Cardiac fibroblast (primary cell): ENCODE measurements at places on chromosomes 4 and X.

DNA sequence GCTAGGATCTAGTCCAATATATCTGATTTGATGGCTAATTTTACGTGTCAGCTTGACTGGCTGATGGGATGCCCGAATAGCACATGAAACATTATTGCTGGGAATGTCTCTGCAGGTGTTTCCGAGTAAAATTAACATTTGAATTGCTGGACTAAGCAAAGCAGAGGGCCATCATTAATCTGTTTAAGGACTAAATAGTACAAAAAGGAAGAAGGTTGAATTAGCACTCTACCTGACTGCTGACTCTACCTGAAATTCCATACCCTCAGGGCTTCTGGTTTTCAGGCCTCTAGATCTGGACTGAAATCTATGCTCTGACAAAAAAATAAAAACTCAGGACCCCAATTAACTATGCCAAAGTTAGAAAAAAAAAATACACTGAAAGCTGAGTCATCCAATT is 1021.9 kb downstream of the FAM133A start:
- DNase-seq, result no peak

DNA sequence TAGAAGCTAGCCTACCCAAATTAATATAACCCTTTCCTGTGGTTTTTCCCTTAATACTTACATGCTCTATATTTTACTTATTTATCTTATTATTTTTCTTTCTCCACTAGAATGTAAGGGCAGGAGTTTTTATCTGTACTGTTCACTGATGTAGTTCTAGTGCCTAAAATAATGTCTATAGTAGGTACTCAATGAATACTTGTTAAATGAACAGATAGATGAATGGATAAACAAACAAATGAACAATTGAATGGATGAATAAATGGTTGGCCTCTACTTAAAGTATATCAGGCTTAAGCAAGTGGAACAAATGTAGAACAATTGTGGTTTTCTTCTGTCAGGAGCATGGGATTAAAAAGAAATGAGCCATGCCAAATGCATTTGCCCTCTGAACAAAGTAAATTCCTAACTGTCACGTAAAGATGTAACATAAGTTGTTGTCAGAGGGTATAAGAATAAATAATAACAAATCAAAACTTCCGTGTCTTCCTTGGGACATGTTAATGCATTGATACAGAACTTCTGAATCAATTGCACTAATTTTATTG is 54.1 kb downstream of the SYTL5 start:
- DNase-seq, result no peak

GRCh38 chrX:39730662-39731329 is 367.0 kb downstream of the BCOR start:
- DNase-seq, result peak; percentile 84

DNA sequence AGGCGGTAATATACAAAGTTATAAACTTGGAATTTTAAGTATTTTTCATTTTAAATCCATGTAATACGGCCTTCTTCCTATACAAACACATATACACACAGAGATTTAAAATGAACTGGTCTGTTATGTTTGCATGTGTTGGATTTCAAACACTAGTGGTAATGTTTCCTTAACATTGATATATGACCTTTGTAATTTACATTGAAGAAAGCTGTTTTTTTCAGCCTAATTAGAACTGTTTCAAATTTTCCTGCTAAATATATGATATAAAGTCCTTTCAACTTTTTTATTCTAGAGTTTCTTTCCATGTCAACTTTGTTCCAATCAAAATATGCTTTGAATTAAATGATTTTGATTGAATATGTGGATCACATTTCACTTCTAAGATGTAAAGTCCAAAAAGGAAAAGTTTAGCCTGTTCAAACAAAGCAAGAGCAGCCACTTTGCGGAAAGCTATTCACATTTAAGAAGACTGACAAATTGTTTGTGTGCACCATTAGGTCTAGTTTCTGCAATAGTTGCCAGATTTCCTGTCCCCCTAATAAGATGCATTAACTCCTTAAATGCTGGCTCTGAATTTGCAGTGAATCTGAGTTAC is 226.0 kb upstream of the MAB21L2 start:
- DNase-seq, result no peak

DNA sequence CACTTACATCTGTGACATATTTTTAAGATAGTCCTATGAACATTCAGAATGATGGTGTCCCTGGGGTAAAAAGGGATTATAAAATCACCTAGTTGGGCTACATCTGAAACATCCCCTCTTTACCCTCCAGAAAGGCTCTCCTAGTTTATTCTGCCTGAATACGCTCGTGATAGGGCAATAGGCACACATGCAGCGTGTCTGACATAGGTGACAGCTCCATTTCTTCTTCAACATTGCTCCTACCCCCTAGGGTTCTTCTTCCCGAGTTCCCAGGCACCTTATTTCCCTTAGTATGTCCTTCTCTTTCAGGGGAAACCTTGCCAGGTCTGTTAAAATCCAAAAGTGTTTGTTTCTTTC is 27.1 kb upstream of the CFAP299 start:
- no peak for DNase-seq

DNA sequence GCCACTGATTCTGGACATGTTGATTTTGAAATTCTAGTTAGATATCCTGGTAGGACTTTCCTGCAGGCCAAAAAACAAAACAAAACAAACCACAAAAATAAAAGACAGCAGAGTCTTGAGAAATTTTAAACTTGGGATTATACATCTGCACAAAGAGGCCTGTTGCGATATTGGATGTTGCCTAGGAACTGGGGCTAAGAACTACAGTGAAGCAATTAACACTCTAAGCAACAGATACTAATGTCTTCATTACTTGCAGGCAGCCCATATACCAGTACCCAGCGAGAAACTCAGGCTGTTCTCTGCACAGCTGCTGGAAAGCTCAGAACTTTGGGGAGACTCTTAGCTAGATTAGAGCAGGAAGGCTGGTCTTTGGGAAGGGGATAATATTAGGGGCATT is 69.1 kb upstream of the SCOC start:
- no peak for DNase-seq

DNA sequence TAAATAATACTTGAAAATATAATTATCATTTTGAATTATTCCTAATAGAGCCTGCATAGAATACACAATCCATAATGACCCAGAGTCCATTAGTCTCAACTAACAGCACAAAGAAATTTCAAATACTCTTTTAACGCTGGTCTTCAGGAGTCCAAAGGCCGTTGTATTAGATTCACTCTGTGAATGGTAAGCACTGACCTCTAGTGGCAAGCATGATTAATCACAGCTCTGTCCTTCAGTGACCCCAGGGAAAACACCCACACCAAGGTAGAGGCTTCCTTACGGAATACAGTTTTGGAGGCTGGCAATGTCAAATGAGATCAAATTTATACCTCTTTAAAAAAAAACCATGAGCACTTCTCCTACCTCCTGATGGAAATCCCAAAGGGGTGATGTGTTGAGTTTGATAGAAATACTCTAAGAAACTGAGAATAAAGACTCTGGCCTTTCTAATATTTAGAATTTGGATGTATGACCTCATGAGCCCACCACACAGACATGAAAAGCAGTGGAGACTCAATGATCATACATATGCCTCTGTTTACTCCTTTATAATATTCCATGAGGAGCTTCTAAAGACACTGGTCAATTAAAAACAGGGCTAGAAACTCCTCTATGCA is 147.2 kb upstream of the DKK2 start:
- DNase-seq, result peak; percentile 79

DNA sequence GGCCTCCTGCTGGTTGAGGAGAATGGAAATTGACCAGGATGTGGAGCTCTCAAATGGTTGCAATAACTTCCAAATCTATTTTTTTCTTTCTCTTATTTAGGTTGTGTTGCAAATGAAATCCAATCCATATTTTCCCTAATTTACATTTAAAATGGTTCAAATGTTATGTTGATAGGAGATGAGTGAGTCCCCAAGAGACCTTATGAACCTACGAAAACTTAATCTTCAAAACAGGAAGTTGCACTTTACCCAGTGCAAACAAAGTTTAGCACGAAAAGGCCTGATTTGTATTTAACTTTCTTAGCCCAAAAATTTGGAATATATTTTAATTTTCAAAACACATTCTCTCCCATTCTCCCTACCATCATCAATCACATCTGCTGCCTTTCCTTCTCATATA is 59.3 kb upstream of the NDP start:
- DNase-seq, result no peak
